ENCODE measurements at places on chromosomes 2 and 18.

DNA sequence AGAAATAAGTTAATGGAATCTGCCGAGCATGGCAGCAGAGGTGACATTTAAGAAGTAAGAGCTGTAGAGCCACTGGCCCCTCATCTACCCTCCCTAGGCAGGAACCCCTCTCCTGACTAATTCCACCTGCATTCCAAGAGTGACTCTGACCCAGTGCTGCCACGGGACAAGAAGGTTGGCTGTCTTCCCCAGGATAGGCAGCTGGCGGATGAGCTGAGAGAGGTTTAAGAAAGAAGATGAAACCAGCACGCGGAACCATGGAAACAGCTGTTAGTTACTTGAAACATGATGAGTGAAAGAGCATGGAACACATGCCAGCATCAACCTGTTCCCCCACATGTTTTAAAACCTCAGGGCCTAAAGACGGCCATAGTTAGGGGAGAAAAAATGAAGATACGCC, 74.1 kb downstream of the RND3 start:
- no peak for DNase-seq

DNA sequence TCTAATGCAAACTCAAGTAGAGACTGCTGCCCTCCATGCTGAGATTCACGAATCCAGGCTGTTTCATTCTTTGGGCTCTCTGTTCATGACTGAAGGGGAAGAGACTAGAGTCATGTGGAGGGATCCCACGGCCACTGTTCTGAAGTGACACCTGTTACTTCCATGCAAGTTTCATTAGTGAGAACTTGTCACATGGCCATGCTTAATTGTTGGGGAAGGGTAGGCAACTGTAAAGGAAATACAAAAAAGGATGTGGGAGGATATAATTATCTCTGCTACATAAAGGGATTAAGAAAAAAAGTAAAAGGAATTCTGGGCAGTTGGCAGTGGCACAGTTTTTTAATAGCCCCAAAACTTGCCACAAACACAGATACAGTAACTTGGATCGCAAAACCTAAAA, 28.0 kb upstream of the PSME4 start:
- no peak for DNase-seq

GRCh38 chr18:64474773-64475172, 325.9 kb upstream of the LINC00305 start:
- DNase-seq = no peak

DNA sequence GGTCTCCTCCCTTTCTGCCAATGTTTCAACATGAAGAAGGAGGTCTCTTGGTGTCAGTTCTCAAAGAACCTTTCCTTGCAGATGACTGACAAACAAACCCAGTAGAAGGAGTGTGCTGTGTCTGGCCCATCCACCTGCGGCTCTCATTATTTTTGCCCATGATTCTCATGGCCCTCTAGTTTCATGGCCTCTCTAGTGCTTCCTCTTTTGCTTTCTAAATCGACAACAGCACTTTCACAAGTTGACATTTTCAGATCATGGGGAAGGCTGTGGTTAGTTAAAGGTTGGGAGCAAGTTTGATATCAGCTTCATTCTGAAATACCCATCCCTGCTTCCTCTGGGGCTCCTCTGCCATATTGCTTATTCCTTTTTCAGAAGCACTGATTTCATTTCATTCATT, 805.2 kb downstream of the SLC4A3 start:
- DNase-seq = no peak

- DNase-seq = no peak
These were observed 40.3 kb downstream of the TNFRSF11A start for GRCh38 chr18:62365420-62365819.

GRCh38 chr2:196337208-196337953, 166.0 kb upstream of the STK17B start:
- no peak for DNase-seq

- DNase-seq = no peak
These were observed 60.2 kb downstream of the CDCA7 start for GRCh38 chr2:173414823-173415322.

- DNase-seq = no peak
These were observed 58.8 kb downstream of the ST6GAL2 start for GRCh38 chr2:106827158-106827557.

GRCh38 chr2:23323917-23324680, 60.9 kb upstream of the KLHL29 start:
- DNase-seq = no peak

- no peak for DNase-seq
These were observed 19.8 kb downstream of the SPIRE1 start for GRCh38 chr18:12637901-12638643.

GRCh38 chr2:59630789-59631188, 922.7 kb downstream of the BCL11A start:
- DNase-seq = no peak

- peak; percentile 76 for DNase-seq
These were observed 4.0 kb downstream of the ID2 start for GRCh38 chr2:8685697-8686358.

- no peak for DNase-seq
These were observed 31.4 kb upstream of the CHN1 start for GRCh38 chr2:175036582-175037018.

DNA sequence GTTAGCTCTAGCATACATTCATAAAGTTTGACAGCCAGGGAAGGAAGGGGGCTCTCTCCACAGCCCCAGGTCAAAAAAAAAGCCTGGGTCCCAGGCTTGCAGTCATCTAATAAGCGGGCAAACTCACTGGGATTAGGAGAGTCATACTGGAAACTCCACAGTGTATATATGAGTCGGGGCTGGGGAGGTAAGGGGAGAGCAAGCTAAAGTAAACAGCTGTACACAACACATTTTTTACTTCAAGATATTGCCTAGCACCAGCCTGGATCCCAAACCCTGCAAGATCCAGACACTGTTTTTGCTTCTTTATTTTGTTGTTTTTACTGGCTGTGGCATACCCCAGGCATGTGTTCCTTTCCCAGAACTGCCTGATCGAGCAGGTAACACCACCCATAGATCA, 291.3 kb upstream of the TANK start:
- no peak for DNase-seq

DNA sequence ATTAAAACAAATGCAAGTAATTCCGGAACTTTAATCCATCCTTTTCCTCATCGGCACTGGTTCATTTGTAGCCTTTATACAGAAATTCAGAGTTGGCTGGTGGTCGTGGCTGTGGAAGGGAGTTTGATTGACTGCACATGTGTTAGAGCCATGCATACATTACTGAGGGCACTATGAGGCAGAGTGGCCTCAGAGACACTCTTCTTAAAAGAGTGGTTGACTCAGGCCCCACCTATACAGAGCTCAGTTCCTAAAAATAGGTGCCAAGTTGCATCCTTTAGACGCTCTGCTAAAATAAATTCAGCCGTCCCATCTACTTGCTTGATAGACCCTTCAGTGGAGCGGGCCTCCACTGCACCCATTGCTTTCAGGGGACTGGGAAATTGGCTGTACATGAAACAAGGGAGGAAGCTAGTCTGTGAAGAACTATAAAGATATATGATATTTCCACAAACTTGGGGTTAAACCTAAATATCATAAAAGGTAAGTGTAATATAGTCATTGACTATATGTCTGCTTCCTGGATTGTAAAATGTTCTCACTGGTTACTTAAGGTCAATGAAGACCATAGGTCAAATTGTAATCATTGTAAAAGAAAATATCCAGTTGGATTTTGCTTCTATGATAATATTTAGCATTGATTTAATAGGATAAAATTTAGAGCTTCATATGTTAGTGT, 298.9 kb downstream of the XIRP2 start:
- no peak for DNase-seq

GRCh38 chr2:218221000-218221399, 4.0 kb downstream of the ARPC2 start:
- DNase-seq = no peak

DNA sequence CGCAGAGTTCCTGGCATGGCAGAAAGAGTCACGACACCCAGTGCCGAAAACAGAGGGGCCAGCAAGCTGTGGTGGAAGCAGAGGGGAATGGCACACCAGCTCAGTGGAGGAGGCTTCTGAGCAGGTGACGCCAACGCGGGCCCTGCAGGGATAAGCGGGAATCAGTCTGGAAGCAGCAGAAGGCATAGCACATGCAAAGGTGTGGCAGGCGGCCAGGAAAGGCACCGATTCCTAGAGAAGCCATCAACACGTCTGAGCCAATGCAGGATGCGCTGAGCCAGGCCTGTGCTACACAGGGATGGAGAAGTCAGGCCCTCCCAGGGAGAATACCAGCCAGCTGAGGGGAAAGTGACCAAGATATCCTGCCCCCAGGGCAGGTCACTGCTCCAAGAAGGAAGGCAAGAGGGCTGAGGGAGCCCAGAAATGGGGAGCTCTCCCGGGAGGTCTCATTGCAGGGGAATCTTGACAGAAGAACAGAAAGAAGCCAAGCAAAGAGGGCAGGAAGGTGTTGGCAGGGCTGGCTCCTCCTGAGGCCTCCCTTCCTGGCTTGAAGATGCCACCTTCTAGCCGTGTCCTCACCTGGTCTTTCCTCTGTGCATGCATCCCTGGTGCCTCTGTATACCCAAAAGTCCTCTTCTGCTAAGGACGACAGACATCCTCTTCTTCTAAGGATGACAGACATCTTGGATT, 16.3 kb downstream of the TEX51 start:
- no peak for DNase-seq

GRCh38 chr18:31741097-31741735, 19.5 kb downstream of the SLC25A52 start:
- peak; percentile 57 for DNase-seq

DNA sequence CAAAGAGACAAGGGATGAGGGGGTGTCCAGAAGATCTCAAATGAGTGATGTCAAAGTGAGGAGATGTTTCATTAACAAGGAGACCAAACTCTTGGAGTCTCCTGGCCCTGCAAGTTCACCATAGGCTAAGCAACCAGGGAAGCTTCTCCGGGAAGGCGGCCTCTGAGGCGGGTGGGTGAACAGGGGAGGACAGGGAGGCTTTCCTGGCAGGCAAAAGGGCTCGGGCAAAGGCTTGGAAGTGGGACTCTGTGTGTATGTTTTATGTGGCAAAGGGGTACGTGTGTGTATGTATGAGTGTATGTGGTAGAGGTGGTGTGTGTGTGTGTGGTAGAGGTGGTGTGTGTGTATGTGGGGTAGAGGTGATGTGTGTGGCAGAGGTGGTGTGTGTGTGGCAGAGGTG, 163.9 kb downstream of the DYSF start:
- DNase-seq = no peak

- DNase-seq = no peak
These were observed 247.7 kb upstream of the CCDC68 start for GRCh38 chr18:55206927-55207326.

- DNase-seq = no peak
These were observed 294.4 kb upstream of the CHAC2 start for GRCh38 chr2:53473236-53473635.
